DMS53 (cell line): ENCODE measurements at places on chromosomes 12 and 14.
A peak's percentile ranks its signal among the peaks of the same experiment; 100 is the strongest.

- DNase-seq, result peak; percentile 90
These were observed 34.9 kb downstream of the KRT80 start for GRCh38 chr12:52156757-52157565.

GRCh38 chr12:6228535-6229223, 28.5 kb downstream of the CD9 start:
- DNase-seq, result no peak

DNA sequence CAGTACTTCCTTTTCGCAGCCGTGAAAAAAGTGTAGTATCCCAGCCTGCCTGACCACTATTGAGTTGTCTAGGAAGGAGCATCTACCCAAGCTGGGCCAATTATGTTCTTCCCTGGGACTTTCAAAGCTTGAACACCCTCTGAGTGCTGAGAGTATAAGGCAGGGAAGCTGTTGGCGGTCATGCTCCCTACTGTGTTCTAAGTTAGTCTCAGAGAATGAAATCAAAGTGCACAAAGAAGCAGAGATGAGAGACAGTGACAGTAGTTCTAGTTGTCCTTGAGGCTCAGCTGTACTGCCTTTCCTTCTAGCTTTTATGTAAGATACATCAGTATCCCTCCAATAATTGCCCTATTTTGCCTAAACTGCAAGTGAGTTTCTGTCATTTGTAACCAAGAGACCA, 427.1 kb upstream of the SEL1L start:
- no peak for DNase-seq

- no peak for DNase-seq
These were observed 236.6 kb downstream of the SEC23A start for GRCh38 chr14:38866461-38866860.
